ENCODE measurements at places on chromosomes 3 and 15.

- DNase-seq: no peak
Measured at GRCh38 chr3:127084401-127084990, 101.6 kb downstream of the PLXNA1 start.

- no peak for DNase-seq
Measured at GRCh38 chr3:107325446-107325845, 51.8 kb upstream of the CCDC54 start.

GRCh38 chr15:66193066-66193465, 60.5 kb downstream of the MEGF11 start:
- no peak for DNase-seq

DNA sequence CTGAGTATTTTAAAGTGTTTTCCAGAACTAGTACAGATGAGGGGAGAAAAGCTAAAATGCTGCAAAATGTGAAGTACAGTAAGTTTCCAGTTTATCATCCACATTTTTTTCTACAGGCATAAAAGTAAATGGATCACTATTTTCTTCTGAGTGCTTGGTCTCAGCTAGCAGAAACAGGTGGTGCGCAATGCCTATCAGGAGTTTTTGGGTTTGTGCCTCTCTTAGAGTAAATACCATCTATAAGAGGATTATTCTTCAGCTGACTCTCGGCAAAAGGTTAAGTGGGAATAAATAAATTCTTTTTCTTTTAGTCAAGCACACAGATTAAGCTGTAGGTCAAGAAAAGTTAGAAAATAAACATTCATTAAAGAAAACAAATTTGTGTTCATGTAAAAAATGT, 1027.7 kb downstream of the PLOD2 start:
- DNase-seq: no peak

GRCh38 chr15:88954431-88955277, 41.5 kb upstream of the MFGE8 start:
- DNase-seq: peak; percentile 13

All from NCI-H69 (cell line).